ENCODE measurements at places on chromosomes 6 and 20.

DNA sequence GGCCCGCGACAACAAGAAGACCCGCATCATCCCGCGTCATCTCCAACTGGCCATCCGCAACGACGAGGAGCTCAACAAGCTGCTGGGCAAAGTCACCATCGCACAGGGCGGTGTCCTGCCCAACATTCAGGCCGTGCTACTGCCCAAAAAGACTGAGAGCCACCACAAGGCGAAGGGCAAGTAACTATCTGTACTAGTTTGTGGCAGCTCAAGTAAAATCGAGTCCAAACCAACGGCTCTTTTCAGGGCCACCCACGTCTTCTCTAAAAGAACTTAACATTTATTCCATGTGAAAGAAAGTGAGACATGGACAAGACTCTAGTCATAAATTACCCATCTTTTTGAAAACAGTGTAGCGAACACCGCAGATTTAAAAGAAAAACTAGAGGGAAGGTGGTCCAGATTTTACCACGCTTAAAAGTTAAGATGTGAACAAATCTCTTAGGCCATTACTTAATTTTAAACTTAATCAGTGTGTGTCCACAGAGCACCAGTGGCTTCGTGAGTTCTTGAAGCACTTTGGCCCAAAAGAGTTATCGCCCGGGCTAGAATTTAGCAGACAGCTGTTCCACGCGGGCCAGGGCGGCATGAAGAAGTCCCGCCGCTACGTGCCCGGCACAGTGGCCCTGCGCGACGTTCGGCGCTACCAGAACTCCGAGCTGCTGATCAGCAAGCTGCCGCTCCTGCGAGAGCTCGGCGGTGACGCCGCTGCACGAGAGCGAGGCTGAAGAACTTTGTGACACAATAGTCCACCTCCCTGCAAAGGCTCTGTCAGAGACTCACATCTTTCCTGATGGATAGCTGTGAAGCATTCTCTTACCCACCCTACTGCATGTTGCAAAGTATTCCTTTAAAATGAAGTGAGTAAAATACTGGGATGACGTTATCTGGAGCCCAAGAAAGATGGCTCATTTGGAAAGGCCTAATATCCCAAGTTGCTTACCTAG is 113.9 kb upstream of the PRSS16 start:
- peak; percentile 54 for DNase-seq

GRCh38 chr6:32819729-32820128 is 2.9 kb upstream of the HLA-DOB start:
- peak; percentile 24 for DNase-seq

- DNase-seq, result peak; percentile 37
Measured at GRCh38 chr6:111361648-111362047, 121.4 kb downstream of the REV3L start.

DNA sequence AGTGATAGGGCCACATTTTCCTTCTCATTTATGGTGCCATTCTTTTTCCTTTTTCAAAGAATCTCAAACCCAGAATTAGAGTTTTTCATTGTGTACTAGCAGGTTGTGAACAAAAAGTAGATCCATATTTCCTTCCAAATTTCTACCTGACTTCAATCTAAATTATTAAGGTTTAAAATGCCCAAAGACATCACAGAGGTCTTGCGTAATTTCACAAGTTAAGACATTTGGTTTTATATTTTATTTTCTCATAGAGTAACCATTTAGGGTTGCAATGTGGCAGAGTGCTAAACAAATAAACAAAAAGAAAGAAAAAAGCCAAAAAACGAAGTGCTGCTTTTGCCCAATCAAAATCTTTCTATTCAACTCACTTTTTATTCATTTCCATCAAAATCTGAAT is 49.4 kb upstream of the MBOAT1 start:
- DNase-seq, result no peak

- no peak for DNase-seq
Measured at GRCh38 chr6:98529364-98529763, 305.0 kb upstream of the POU3F2 start.

DNA sequence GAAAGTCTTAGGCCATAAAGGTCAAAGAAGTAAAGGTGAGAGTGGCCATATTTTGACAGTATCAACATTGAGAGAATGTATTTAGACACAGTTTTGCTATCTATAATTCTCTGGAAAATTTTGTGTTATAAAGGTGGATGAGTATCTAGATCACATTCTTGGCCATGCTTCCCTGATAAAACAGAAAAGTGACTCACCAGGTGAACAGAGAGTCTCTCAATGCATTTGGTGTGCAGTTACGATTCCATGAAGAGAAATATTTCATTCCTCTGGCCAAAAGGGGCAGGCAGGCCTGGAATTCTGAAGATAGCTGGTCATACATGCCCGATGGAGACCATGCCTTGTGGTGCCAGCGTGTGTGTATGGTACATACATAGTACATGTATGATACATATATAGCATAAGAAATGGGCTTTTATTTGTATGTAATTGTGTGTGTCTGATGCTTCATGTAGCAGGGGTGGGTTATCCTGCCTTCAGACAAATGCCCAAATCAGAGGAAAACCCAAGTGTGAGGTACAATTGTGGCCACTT is 164.0 kb downstream of the SOBP start:
- no peak for DNase-seq
